Fibroblast of villous mesenchyme (primary cell): ENCODE measurements at places on chromosomes 7 and 10. TPM values are rescaled to one million over a fixed set of nuclear protein-coding genes. Genes with fewer than 3 reads are reported as not detected.

The VWC2 gene
- total RNA-seq: not detected in 2 replicates

DNA sequence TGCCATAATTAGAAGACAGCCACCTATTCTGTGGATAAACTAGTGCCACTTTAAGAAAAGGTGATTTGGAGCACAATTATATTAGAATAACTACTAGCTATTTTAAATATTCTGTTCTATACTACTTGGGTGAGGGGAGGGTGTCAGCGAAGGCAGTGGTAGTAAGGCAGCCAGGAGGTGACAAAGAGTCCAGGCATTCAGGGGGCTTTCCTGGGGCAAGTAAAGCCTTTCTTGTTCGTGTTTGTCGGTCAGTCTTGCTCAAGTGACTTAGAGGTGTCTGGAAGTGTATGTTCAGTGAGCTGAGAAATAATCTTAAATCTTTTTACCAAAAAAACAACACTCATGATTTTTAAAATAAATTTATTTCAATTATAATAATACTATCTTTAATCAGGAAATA, 34.4 kb downstream of the ADD3 start:
- peak; percentile 25 for DNase-seq

The LIPF gene
- not detected in 2 replicates for total RNA-seq

- no peak for DNase-seq
Measured at GRCh38 chr10:88162852-88163251, 299.4 kb downstream of the PTEN start.

- DNase-seq: no peak
Measured at GRCh38 chr10:15879663-15880062, 19.4 kb upstream of the MINDY3 start.

GRCh38 chr10:52276986-52277385, 37.1 kb upstream of the DKK1 start:
- no peak for DNase-seq

- DNase-seq: no peak
Measured at GRCh38 chr10:116241085-116241484, 31.9 kb downstream of the GFRA1 start.

The HMX3 gene
- not detected in 2 replicates for total RNA-seq

DNA sequence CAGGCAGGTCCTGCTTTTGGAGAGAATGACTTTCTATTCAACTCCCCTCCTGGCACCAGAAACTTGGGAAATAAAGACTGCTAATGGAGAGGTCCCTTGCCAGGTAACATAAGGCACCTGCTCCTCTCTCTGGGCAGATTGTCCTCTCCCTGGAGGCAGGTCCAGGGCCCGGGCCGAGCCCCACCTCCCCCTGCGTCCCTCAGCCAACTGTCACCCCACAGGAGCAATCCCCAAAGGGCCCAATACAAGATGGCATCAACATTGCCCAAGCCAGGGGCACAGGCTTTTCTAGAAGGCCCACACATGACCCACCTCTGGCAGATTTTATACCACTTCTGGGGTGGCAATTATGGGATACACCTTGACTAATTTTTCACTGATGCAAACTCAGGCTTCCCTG, 145.2 kb downstream of the HERPUD2 start:
- no peak for DNase-seq

GRCh38 chr7:143054621-143055020, 2.5 kb downstream of the OR6V1 start:
- no peak for DNase-seq

The CALML5 gene
- total RNA-seq: not detected in 2 replicates

DNA sequence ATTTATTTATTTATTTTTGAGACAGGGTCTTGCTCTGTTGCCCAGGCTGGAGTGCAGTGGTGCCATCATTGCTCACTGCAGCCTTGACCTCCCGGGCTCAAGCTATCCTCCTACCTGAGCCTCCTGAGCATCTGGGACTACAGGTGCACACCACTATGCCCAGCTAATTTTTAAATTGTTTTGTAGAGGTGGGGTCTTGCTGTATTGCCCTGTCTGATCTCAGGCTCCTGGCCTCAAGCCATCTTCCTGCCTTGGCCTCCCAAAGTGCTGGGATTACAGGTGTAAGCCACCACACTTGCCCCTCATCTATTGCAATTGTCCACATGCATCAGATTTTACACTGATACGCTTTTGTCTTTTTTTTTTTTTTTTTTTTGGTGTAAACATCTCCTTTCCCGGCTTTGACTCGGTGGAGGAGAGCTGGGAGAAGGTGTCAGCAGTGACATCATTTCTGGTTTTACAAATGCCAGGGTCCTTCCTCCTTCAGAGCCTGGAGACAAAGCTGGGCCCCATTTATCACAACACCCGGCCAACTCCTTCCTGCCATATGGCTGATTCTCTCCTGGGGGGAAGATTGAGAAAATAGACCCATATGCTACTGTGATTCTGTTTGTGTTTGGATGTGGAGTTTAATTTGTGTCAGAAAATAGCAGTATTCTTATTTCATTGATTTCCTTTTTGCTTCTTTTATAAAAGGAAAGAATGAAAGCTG, 61.3 kb downstream of the GALNT17 start:
- DNase-seq: no peak

DNA sequence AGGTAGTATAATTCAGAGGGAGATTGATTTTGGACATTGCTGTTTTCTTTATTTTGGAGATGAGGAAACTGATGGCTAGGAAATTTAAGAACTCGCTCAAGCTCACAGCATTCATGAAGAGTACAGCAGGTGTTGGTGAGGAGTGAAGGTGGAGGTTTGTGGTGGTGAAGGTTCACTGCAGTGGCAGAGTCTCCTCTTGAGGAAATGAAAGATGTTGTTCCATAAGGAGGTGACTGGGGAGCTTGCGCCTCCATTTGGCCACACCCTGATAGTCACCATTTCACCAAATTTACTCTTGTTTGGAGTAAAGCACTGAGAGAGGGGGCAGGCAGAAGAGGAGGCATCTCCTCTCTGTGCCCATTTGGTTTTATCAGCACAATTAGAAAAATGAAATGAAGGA, 46.4 kb upstream of the TARP start:
- no peak for DNase-seq

DNA sequence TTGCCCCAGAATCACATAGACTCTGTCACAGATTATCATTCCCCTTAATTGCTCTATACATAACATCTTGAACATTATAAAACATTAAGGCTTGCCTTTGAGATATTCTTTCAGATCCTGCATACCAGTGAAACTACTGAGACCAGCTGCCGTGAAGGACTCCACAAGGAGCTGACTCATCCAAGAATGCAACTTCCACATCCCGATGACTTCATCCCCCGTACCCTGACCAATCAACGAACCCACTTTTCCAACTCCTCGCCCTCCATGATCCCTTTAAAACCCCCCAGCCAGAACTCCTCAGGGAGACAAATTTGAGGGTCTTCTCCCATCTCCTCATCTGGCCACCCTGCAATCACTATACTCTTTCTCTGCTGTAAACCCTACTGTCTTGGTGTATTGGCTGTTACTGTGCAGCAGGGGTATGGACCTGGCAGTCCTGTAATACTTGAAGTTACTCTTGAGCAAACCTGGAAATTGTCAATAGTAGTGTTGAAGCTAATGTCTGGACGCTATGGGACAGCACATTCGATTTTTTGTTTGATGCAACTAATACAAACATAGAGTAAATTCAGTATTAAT, 49.8 kb downstream of the HTR5A start:
- DNase-seq: no peak

GRCh38 chr7:110522761-110523200, 568.1 kb upstream of the LRRN3 start:
- peak; percentile 22 for DNase-seq

GRCh38 chr10:5563321-5563961, 38.7 kb downstream of the CALML3 start:
- no peak for DNase-seq

- no peak for DNase-seq
Measured at GRCh38 chr10:11449761-11450160, 161.7 kb downstream of the USP6NL start.

DNA sequence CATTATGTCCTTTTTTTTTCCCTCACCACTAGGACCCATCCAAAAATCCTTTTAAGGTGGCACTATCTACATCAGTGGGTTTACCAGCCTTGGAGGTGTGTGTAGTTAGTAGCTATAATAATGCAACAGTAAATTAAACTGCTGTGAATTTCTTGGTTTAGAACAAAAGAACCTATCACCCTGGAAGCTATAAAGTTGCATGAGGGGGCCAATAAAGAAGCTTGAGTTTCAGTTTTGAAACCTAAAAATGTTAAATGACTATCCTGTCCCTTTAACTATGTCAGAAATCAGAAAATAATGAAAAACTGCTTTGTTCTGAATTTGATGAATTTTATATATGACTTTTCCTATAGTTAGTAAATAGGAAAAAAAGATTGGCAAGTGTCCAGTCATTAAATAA, 80.2 kb downstream of the POLL start:
- no peak for DNase-seq
